ENCODE measurements at places on chromosomes 7 and 10.

DNA sequence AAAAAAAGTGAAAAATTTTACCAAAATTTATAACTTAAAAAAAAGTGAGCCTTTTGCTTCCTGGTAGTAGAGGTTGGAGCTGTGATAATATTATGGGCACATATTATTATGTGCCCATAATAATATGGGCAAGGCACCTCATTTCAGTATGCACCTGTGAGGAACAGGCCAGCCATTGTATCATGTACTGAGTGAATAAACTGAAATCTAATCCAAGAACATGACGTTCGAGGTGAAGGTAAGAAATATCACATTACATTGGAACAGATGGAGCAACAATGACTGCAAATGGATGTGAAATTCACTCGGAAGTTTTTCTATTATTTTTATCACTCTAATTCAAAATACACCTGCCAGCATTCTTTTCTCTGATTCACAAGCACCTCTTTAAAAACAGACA, 216.0 kb downstream of the KLF6 start:
- DNase-seq = peak; percentile 11

DNA sequence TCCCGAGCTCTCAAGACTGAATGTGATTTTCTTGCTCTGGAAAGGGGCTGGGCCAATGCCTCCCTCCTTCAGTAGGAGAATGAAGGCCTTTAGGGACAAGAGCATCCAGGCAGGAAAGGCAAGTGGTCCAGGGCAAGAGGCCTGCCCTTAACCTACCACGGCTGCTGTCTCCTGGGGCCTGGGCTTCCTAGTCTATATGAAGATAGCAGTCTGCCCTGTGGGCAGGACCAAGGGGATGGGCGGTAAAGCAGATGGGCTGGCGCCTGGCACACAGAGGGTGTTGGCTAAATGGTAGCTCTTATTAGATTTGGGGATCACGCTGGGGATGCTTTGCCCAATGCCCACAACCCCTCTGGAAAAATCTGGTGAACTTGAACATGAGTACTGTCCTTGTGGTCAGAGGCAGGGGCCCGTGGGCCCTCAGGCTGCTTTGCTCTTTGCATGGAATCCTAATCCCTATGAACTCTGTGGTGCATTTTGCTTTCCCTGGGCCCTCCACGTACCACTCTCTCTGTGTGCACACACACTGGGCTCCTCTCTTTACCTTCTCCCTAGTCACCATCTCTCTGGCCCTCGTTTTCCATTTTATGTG, 20.3 kb downstream of the CHAT start:
- no peak for DNase-seq

GRCh38 chr10:49431426-49431825, 35.5 kb upstream of the DRGX start:
- no peak for DNase-seq

DNA sequence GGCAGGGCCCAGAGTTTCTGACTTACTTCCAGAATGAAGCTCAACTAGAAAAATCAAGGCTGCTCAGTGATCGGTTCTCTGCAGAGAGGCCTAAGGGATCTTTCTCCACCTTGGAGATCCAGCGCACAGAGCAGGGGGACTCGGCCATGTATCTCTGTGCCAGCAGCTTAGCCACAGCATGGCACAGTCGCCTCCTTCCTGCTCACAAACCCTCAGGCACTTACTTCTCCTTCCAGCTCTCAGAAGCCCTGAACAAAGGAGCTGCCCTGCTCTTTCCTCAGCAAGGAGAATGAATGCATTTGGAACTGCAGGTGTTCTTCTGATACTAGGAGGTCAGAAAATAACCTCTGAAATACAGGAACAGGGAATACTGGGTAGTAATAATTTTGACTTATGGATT, 219.7 kb upstream of the PRSS1 start:
- no peak for DNase-seq

DNA sequence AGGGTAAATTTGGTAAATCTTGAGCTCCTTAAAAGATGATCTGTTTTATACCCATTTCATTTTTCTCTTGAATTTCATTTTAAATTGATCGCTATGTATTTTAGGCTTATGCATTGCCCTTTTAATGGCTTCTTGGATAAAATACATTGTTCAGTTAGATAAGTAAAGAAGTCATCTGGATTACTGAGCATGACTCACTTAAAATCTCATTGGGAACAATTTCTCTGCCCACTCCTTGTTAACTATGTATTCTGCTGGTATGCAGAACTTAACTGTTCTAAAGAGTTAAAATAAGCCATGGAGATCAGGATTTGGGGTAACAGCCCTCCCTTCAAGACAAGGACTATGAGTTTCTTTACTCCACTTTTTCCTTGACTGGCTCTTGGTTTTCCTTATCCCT, 134.2 kb downstream of the SND1 start:
- no peak for DNase-seq

- DNase-seq = no peak
These were observed 160.0 kb upstream of the SEMA3E start for GRCh38 chr7:83808982-83809381.

GRCh38 chr7:47636433-47637175, 54.7 kb upstream of the TNS3 start:
- DNase-seq = no peak

DNA sequence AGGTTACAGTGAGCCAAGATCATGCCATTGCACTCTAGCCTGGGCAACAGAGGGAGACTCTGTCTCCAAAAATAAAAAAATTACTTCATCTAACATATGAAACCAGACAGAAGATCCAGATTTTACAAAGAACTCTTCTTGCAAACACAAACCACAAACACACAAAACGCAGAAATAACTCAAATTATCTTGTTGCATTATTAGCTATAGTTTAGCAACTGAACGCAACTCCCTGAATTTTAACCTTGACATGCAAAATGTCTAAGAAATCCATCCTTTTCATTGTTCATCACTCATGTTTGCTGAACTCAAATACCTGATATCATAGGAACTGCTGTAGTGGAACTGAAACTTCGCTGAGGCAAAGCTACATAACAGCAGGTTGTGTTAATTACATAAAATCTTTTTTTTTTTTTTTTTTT, 64.1 kb downstream of the MICU1 start:
- DNase-seq = no peak

DNA sequence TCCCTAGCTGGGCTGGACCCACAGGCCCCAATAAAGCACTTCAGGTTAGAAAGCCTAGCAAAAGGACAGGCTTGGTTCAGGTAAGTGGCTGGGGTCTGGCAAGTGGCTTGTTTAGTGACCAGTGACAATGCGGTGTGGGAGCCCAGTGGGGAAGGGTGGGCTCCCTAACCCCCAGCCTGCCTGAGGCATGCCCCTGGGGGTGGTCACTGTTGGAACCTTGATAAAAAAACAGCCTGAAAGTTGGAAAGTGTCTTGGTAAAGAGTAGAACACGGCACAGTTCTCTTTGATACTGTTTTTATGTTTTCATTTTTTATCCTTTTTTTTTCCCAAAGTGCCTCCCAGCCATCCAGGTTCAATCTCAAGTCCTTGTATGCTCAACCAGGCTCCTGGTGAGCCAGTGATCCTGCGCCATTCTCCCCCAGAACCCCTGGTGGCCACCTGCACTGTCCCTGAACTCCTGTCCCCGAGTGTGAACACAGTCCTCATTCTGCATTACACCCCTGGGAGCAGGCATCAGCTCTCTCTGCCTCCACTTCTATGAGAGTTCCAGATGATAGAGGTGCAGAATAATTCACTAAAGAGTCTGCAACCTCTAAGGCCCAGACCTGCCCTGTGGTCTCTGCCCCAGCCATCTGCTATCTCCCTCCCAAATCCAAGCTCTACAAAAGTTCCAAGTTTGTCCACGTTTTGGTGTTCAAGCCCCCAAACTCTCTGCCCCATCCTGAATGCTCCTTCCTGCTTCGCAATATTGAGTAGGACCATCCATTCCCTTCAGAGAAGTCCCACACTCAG, 15.0 kb upstream of the CXCL12 start:
- DNase-seq = no peak

- DNase-seq = peak; percentile 78
These were observed 556.5 kb upstream of the LRRN3 start for GRCh38 chr7:110534241-110534931.

DNA sequence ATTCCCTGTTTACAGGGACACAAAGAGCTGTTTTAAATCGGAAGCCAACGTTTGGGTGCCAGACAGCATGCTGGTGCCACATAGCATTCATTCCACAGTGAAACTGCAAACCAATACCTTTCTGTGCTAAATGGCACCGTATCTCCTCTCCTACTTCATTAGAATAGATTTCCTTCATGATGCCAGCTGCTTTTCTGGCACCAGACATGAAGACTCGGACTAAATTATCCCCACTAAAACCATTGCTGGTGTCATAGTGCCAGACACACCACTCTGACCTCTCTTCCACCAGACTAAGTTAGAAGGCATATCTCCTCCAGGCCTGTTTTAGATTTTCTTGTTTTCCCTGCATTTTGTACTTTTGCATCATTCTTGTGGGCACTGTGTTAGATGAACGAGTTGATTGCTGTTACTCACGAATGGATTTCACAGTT, 155.1 kb downstream of the ETV1 start:
- DNase-seq = no peak

DNA sequence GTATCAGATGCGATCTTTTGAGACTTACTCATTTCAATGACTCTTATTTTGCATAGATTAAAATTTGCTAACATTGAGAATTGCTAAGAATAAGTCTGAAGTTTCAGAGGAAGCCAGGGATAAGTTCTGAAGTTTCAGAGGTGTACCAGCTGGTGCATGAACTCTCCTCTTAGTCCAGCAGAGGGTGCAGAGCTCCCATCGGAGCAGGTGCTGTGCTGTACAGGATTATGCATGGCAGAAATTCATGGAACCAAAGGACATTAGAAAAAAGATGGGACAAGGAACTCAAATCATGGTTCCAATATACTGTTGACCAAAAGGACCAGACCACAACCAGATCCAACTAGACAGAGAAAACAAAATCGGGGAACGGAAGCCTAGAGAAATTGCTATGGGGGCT, 41.9 kb downstream of the MGAM2 start:
- no peak for DNase-seq

DNA sequence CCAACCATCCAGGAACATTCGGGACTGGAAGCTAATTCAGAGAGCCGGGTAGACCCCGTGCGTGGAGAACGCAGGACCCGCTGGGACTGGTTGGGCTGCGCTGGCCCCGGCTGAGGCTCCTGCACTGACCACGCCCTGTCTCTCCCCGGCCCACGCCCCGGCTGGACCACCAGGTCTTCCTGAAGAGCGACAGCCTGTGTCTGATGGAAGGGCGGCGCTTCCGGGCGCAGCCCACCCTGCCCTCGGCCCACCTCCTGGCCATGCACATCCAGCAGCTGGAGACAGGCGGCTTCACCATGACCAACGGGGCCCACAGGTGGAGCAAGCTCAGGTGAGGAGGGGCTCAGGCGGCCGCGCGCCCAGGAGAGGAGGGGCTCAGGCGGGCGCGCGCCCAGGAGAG, 10.2 kb upstream of the UTF1 start:
- DNase-seq = no peak

DNA sequence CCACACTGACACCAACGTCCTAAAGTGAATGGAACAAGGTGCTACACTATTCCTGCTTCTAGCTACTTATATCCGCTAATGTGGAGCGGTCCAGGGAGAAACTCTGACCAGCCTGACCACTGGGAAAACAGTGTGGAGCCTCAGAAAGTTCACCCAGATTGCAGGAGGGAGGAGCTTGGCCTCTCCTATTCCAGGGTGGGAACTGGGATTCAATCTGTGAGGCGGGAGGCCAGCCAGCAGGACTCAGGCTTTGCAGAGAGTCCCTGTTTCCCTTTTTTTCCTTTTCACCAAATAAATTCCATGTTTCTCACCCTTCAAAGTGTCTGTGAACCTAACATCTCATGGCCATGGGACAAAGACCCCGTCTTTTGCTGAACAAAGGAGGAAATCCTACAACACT, 86.4 kb upstream of the SEMA3C start:
- DNase-seq = no peak

- DNase-seq = no peak
These were observed 493.1 kb downstream of the PLXNA4 start for GRCh38 chr7:132083126-132083525.

DNA sequence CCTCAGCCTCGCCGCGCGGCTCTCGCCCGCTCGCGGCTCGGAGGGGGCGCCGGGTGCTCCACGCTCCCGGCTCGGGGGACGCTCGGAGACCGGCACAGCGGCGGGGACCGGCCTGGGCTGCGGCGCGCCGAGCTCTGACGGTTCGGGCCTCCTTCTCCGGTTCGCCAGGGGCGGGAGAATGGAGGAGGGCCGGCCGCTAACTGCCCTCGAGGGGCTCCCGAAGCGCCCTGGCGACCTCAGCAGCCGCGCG, 232 bp upstream of the GRID1 start:
- no peak for DNase-seq

DNA sequence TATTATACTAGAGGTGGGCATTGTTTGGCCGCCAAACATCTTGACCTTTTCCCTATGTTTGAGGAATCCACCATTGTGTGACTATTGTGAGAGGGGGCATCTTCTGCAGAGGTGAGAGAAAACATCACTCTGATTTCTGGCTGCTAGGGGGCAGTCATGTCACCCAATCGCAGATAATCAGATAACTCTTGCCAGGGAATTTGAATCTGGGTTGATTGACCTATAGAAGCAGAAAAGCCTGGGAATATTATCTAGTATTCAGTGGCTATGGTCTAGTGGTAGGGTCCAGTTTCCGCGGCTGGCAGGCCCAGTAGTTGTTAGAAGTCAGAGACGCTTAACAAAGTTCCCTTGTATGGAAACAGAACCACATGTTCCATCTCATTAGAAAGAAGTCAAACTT, 808.5 kb downstream of the PHTF2 start:
- no peak for DNase-seq

- DNase-seq = no peak
These were observed 260.6 kb downstream of the GLI3 start for GRCh38 chr7:41976411-41976810.

DNA sequence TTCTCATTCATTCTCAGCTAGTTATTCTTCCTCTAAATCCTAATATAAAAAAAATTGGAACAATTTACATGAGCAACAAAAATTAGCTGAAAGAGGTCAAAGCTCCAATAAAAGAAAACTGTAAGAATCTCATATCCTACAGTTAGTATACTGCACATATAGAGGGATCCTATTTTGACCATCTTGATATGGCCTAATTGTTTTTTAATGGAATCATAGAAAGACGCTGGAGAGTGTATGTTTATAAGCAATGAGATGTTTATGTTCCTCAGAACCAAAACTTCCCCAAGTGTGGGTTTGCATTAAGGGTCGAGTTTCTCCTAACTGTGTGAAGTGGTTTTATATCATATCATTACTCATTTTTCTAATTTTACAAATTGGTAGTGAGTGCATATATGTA, 102.5 kb downstream of the VIM start:
- no peak for DNase-seq

GRCh38 chr7:2452074-2452507, 24.1 kb downstream of the GRIFIN start:
- no peak for DNase-seq

DNA sequence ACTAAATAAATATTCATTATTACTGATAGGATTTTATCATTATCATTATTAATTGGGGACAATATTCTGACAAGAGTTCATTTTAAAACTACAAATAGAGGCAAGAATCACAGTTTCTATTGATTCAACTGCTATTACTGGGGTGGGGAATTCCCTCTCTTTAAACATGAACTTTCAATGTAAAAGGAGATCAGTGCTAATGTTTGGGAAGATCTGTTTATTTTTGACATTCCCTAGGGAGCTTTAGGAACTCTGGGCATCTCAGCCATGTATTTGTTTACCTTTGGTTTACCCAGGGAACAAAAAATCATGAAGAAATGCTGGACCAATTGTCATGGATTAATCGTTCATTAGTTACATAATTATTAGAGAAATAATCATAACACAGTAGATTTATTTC, 443.2 kb upstream of the AKR1E2 start:
- no peak for DNase-seq
